ENCODE measurements at places on chromosomes 6 and 20.

- no peak for DNase-seq
These were observed 292.1 kb downstream of the ESR1 start for GRCh38 chr6:152099446-152100182.

DNA sequence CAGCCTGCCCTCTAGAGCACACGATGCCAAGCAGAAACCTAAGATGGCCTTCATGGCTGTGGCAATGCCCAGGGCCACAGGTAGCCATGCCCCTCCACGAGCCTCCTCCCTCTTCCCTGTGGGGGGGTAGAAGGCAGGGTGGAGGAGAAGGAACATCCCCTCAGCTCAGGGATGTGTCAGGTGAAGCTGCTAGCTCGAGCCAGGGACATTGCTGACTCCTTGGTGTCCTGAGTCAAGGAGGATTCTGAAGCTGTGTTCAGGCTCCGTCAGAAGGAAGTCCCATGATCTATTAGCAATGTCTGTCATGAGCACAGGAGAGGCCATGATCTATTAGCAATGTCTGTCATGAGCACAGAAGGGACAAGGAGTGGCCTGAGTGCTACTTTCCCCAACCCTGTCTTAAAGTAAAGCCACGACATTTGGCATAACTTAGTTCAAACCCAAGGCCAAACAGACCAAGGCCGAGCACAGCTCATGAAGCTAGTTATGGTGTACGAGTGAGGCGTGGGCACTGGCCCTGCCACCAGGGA lies 87.8 kb downstream of the BMP7 start:
- no peak for DNase-seq

DNA sequence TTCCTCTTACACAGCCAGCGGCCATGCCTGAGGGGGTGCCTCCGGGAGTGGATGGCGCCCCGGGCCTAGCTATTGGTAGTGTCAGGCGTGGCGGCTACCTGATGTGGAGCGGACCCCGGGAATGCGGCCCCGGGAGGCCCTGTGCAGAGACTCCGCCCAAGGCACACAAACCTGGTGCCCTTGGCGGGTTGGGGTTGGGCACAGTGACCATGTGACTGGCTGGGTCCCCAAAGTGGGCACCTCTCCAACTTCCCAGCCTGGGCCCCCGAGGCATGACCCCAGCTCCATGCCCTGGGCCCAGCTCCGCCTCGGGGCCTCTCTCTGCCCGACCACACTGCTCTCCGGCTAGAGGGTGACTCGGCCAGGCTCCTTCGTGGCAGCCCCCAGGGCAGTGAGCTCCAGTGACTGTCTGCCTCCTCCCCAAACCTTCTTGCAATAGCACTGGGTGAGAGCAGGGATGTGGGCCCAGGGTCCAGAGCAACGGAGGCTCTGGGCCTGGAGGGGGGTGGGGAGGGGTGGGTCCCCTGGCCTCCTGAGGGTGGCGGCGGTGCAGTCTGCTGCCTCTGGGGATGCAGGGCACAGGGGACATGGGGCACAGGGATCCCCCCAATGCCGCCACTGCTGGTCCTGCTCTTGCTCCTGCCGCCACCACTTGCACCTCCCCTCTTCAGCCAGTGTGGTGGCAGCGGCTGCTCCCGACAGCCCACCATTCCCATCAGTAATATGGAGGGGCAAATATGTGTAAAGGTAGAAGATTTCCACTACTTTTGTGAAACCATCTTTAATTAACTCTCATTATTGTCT lies 942.9 kb upstream of the EPHA7 start:
- DNase-seq, result no peak

DNA sequence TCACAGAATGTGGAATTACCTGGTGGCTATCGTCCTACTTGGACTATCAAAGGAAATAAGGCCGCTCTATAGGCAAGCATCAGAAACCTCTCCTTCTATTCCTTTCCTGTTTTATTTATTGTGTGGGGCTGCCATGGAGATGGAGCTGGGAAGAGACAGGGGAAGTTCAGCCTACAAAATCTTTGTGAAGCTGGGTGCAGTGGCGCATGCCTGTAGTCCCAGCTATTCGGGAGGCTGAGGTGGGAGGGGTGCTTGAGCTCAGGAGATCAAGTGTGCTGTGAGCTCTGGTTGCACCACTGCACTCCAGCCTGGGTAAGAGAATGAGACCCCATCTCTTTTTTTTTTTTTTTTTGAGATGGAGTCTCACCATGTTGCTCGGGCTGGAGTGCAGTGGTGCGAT lies 60.3 kb downstream of the KCNB1 start:
- DNase-seq, result no peak

DNA sequence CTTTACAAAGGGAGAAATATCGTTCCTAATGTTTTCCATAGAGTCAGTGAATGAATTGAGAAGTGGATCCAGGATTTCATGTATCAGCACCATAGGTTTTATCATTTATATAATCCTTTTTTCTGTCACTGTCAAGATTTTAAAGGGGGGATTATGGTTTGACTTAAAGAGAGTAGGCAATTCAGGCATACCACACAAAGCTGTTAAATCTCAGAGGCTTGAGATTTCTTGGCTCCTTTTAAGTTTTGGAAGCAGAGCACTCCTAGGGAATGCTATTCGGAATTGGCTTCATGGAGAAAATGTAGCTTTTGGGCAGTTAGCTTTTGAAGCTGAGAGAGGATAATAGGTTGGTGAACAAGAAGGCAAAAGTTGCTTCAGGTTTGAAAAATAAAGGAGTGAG lies 274.7 kb downstream of the SOX4 start:
- no peak for DNase-seq

DNA sequence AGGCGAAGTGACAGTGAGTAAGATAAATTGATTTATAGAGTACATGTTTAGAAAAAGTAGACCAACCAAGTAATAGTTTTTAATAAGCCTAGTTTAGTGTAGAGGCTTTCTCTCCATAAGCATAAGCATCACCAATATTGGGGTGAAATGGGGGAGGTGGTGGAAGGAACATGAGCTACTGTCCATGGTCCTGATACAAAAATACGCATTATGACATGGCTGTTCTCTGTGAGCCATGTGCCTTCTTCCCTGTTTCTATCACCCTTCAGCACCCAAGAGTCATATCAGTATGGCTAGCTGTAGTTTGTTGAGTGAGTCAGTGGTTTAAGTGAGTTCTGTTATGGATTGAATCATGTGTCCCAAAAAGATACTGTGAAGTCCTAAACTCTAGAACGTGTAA lies 150.8 kb downstream of the EDN1 start:
- DNase-seq, result no peak

- DNase-seq, result no peak
These were observed 84.1 kb downstream of the ZFAND3 start for GRCh38 chr6:37903351-37904340.

GRCh38 chr6:41439524-41440418 lies 104.4 kb downstream of the NCR2 start:
- no peak for DNase-seq

DNA sequence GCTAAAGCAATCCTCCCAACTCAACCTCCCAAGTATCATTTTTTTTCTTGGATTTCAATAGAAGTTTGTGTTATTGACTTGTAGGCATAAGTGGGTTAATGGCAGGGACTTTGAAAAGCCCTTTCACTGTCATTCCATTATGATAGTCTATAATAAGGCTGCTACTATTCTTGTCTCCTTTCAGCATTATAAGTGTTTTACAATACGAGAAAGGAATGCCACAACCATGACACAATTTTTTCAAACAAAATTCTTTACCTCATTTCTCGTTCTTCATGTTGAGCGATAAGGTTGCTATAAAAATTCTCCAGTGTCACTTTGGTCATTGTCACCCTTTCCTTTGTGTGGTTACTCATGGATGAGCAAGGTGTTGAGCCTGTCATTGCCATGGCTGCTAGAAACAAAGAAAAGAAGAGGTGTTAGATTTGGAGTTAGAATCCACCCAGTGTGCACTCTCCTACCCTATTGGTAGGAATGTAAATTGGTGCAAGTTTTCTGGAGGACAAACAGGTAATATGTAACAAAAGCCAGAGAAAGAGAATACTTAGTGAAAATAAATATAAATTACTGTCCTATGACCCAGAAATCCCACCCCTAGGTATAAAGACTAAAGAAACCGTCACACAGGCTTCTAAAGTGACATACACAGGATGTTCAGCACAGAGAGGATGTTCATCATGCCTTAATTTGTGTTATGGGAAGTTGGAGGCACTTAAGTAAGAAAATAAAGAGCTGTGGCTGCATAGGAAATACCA lies 7.3 kb downstream of the STK38 start:
- DNase-seq, result no peak

DNA sequence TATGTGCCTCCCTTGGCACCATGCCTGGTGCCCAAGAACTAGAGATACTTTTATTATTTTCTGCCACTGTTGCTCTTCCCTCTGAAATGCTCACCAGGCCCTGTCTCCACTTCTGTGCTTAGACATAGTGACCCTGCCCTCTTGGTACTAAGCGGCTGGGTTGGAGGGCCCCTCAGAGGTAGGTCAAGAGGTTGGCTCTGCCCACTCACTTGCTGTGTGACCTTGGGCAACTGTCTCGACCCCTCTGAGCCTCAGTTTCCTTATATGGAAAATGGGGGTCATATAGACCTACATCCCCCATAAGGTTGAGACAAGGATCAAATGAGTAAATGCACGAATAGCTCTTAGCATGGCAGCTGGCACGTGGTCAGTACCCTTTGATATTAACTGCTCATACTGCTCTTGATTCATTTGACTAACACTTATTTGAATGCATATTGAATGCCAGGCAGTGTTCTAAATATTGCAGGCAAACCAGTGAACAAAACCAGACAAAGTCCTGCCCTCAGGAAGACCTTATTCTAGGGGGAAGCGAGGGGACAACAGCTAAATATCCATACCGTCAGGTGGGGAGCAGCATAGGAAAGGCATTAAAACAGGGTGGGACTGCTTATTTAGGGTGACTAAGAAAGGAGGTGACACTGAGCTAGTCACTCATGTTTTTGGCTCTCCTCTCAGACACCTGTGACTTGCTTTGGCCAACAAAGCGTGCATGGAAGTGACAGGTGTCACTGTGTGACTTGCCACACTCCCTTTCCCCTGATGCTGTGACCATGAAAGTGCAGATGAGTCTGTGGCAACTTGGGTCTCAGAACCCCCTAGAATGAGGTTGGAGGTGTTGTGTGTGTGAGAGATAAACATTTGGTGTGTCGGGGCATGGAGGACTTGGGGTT lies 14.3 kb upstream of the SPO11 start:
- DNase-seq, result no peak

- no peak for DNase-seq
These were observed 328.8 kb upstream of the MANEA start for GRCh38 chr6:95248499-95248898.

DNA sequence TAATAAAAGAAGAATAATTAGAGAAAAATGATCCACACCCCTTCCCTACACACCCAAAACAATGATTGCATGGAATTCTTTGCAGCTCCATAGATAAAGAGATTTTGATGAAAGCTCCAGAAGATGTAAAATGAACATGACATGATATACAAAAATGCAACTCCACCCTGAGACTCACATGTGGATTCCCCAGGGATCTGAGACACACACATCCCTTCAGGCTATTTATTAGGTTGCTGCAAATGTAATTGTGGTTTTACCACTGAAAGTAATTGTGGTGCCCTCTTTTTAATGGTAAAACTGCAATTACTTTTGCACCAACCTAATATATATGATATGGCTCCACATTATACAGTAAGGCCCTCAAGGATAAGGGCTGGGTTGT lies 40.4 kb upstream of the TBC1D7 start:
- DNase-seq, result no peak

DNA sequence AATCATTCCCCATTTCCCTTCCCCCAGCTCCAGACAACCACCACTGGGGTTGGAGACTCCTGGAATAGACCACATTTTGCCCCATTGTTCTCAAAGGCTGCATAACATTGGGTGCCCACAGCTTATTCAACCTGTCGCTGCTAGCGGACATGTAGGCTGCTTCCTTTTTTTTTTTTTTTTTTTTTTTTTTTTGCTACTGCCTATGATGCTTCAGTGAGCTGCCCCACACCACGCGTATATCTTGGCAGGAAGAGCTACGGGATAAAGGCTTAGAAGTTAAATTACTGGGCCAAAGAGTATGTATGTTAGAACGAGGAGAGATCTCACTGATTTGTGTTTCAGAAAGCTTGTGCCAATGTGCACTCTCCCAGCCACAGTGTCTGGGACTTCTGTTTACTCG lies 7.0 kb downstream of the LBP start:
- no peak for DNase-seq

DNA sequence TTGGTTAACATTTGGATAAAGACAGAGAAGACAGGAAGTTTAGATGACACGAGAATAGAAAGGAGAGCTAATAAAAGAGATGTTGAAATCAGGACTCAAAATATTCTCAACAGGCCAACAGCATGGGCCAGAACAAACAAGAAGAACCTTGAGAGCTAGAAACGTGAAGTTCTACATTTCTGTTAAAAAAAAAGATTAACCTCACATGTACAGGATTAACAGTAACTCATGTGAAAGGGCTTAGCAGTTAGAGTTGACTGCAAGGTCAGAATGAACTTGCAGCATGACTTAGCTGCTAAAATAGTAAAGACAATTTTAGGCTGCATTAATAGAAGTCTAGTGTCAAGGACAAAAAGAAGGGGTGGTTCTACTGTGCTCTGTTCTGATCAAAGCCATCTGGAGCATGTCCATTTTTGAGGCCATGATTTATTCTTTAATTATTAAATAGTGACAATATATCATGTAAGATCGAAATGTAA lies 331.1 kb upstream of the HSF2 start:
- no peak for DNase-seq

DNA sequence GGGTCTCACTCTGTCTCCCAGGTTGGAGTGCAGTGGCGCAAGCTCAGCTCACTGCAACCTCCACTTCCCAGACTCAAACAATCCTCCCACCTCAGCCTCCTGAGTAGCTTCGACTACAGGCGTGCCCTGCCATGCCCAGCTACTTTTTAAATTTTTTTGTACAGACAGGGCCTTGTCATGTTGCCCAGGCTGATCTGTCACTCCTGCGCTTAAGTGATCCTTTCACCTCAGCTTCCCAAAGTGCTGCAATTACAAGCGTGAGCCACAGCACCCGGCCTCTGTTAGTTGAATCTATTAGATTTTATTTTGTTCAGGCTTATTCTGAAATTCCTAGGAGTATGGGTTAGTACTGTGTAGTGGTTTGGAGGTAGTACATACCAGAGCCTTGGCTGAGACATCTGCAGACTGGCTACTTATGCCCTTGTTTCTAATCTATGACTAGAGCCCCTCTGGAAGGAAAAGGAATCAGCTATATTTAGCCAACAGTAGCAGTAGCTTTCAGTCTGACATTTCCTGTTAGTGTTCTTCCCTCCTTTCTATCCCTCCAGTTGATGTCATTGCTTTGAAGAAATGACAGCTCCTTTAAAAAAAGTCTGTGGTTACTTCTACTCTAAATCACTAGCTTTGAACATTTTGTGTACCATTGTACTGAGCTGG lies 74.4 kb downstream of the ITCH start:
- no peak for DNase-seq

GRCh38 chr6:112806163-112806865 lies 459.2 kb downstream of the RFPL4B start:
- DNase-seq, result no peak

DNA sequence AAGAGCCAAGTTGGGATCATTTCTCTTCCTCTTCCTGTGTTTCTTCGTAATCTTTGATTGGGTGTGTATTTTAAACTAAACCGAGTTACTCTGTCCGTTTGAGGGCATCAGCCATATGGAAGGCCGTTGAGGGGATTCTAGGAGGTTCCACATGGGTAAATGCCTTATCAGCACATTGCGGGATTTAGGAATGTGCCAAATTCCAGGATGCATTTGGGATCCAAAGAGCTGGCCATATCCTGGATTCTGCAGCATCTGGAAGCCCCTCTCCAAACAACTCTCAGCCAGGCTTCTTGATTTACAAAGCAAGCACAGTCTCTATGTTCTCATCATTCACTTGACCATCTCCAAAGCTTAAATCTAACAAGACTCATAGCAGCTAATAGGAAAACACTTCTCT lies 67.6 kb upstream of the RIN2 start:
- DNase-seq, result no peak
